ENCODE measurements at places on chromosomes 6 and 20. TPM values are rescaled to one million over a fixed set of nuclear protein-coding genes. Genes with fewer than 3 reads are reported as not detected.
A peak's percentile ranks its signal among the peaks of the same experiment; 100 is the strongest.

DNA sequence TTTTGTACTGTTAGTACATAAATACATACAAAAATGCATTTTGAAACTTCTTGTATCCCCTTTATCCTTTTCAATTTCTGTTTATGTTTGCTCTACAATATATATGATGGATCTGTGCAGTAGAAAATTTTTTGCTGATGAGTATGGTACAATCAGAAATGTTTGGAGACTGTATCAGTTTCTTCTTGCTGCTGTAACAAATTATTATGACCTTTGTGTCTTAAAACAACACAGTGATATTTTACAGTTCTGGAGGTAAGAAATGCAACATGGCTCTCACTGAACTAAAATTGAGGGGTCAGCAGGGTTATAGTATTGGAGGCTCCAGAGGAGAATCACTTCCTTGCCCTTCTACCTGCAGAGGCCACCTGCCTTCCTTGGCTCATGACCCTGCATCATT is 184.4 kb downstream of the EYA2 start:
- ATAC-seq, result no peak

DNA sequence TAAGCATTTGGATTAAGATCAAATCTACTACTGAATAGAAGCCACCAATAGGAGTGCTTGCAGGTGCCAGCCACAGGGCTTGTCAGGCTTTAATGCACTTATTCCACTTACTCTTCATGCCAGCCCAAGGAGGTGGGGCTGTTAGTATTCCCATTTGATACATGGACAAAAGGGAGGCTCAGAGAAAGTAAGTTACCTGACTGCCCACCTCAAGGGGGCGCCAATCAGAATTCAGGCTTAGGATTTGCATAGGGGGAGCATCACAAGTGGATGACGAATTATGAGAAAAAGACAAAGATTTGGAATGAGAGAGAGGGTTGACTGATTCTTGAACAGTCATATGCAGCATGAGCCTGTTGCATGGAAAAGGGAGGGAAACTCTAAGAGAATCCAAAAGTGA is 188.4 kb upstream of the TSHZ2 start:
- ATAC-seq, result no peak

DNA sequence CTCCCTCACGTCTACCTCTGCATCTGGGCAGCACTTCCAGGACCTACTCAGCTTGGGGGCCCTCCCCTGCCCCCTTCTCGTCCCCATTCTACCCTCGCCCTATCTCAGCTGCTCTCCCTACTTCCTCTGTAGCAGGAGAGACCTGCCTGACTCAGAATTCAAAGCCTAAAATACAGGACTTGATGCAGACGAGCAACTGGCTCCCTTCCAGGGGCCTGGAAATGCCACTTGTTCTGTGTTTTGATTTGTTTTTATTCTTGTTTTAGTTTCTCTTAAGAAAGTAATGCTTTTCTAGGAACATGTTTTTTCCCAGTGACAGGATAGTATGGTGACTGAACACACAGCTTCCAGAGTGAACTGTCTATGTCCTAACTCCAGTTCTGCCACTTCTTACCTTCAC is 320.4 kb upstream of the CDH4 start:
- no peak for ATAC-seq

DNA sequence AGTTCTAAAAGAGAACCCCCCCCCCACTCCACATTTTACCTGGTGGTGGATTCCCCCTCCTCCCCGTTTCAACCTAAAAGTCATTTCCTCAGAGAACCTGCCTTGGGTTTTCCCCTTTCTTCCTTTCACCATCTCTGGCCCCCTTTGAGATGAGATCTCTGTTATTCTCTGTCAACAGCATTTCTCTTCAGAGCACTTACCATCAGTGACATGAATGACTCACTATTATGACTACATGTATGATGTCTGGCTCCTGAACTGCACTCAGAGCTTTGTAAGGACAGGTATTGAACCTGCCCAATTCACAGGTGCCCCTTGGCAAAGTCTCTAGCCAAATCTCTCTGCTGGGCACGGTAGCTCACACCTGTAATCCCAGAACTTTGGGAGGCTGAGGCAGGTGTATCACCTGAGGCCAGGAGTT is 61.4 kb upstream of the JARID2 start:
- ATAC-seq, result no peak

- peak; percentile 84 for ATAC-seq
Observed at GRCh38 chr20:32457479-32457986, 99.4 kb downstream of the ASXL1 start.

DNA sequence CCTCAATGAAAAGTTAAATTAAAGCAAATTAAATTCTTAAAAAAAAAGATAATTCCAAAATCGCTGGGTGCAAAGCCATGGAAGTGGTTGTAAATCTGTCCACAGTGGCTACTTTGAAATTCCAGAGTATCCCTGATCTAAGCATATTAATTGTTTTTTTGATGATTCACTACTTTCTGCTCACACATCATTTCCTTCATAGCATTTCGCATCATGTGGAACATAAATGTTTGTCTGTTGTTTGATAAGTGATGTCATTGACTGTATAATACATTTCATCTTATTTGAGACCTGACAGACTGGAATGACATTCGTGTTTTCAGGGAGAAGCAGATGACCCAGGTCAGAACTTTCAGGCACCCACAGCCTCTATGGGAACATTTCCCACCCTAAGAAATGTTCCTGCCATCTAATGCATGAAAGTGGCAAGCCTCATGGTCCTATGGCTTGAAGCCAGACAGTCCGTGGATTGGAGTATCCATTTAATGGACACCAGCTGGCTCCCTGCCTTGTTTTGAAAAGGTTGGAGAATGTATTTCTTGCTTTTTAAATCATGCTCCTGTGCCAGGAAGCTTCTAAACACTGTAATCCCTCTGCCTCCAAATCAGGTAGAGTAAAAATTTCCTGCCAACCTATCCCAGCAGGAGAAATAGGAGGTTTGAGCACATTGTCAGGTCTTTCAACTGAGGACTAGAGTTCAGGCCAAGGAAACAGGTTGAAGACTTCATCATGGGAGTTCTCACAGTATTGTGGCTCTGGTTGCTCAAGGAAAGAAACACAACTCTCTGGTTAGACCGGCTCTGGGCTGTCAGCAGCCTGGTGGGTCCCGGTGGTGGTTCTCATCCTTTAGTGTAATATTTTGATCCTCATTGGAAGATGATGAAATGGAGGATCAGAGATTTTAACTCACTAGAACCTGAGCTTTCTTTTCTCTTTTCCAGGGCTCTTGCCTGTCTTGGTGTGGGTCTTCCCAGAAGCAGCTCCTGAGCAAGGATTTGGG is 157.9 kb downstream of the SLC24A3 start:
- no peak for ATAC-seq

DNA sequence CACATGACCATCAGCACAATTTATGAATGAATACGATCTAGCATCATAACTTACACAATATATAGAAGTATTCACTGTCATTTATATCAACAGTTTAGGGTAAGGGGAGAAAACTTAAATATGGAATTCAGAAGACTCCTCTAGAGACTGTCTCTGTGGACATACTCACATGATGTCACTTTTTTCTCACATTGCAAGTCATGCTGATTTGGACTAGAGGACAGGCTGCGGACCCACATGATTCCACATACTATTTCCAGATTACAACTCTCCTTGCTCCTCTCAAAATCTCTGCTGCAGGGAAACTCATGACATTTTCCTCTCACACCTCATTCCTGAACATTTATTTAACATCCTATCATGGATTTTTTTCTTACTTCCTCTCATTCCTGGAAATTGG is 13.4 kb downstream of the CRISP1 start:
- no peak for ATAC-seq

GRCh38 chr6:79377047-79377446 is 142.6 kb upstream of the HMGN3 start:
- no peak for ATAC-seq

DNA sequence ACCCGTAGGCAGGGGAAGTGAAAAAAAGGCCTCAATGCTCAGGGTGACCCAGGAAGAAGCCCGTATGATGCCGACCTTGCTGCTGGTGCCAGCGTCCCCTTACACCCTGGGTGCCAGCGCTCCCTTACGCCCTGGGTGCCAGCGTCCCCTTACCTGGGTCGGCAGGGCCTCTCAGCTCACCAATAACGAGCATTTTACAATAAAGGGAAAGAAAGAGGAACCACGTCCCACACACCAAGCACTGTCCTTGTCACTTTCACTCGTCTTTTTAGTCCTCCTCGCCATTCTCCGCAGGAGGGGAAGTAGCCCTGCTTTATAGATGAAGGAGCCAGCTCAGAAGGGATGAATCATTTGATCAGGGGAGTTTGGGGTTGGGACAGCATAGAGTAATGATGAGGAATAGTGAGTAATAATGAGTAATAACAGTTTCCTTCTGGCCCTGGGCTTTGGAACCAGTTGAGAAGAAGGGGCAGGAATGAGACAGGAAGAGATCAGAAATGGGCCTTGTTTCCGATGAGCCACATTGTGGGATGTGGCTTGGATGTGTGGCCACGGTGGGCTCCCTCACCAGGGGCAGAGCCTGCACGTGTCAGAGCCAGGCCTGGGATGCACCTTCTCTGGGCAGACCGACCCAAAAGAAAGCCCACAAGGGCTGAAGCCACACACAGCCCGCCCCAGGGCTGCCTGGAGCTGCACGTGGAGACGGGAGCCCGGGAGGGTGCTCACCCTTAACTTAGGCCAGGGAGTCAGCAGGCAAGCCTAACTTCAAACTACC is 75.7 kb downstream of the SYNJ2 start:
- ATAC-seq, result peak; percentile 48

- peak; percentile 45 for ATAC-seq
Observed at GRCh38 chr20:19961293-19961692, 55.9 kb upstream of the NAA20 start.

GRCh38 chr20:40669692-40670091 is 19.3 kb downstream of the MAFB start:
- ATAC-seq, result no peak

DNA sequence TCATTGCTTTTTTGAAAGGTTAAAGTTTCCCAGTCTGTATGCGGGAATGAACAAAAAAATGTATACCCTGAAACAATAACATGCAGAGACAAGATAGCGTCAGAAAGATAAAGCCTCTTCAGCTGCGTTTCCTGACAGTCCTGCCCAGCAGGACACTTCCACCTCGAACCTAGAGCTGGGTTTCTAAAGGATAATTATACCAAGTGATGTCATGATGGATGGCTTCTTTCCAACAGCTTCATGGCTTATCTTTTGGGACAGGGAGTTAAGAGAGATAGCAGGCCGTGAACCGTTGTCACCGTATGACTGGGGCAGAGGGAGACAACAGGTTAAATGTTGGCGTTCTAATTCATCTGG is 267.6 kb upstream of the SGK1 start:
- no peak for ATAC-seq

- no peak for ATAC-seq
Observed at GRCh38 chr6:132520953-132521352, 8.0 kb upstream of the STX7 start.

- ATAC-seq, result no peak
Observed at GRCh38 chr20:8271727-8272126, 139.7 kb downstream of the PLCB1 start.

DNA sequence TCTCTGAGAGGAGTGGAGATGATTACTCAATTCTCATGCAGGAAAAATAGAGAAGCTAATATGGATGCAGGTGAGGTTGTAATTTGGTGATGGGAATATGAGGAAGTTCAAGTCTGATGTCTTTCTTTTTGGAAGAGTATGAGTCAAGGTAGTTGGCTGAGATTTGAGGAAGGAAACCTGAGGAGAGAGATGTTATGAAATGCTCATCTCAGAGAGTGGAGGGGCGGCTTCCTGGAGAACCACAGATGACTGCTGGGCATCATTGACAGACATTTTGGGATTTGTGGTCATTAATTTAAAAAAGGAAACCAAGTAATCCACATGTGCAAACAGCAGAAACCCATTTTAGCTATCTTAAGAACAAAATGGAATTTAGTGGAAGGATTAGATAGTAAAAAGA is 72.5 kb upstream of the UST start:
- ATAC-seq, result no peak

GRCh38 chr6:52423448-52423847 is 3.3 kb downstream of the EFHC1 start:
- ATAC-seq, result no peak

DNA sequence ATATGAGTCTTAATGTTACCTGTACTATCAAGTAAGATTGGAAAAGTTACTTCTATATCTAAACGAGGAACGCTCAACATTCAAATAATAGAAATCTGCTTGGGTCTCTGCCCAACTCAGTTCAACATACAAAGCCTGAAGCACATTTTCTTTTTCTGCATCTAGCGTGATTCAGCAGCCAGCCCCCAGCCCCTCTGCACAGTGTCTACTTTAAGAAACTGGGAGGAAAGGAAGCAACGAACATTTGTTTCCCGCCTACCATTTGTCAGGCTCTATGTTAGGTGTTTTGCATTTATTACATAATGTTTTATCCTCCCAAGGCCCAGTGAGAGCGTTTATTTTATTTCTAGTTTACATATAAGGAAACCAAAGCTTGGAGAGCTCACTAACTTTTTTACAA is 17.3 kb downstream of the PHACTR1 start:
- ATAC-seq, result no peak

DNA sequence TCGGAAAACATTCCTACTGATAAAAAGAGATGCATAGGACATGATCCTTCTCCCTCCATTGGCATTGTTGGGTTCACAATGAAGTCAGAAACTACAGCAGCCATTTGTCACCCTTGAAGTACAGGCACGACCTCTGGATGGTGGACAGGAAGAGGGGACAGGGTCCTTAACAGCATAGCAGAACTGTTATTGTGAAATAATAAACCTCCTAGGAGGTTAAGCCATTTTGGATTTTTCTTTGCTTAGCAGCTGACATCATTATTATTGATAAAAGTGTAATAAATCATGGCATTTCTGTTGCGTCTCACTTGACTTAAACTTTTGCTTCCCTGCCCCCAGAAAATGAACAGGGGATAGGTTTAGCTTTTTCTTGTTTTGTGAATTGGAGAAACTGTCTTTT is 134.3 kb upstream of the SASH1 start:
- ATAC-seq, result no peak

DNA sequence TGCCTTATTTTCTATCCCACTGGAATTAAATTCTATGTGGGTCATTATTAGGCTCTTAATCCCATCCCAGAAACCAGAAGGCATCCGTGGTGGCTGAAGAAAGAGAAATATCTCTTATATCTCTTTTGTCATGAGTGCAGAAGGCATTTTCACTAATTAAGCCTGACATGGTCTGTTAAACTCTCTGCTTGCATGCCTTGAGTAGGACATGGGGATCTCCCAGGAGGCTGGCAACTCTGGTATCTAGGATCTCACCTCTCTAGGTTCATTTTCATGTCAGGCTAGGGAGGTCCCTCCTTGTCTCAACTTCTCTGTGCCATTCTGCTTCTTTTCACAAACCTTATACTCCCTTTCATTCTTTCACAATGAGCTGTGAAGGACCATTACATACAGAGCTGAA is 25.3 kb upstream of the GPR63 start:
- ATAC-seq, result no peak

Gene TCP11
- total RNA-seq, result not detected

Gene PSORS1C1
- total RNA-seq, result 0.66 TPM

Gene DUSP15
- total RNA-seq, result 2.5 TPM

Gene HCRTR2
- total RNA-seq, result 0.42 TPM

Gene RGS17
- 0.19 TPM for total RNA-seq

Gene MYB
- total RNA-seq, result 1.2 TPM

Gene CALHM6
- total RNA-seq, result not detected

Gene CEP57L1
- total RNA-seq, result 19.4 TPM

Gene BMP5
- total RNA-seq, result 1.2 TPM

Gene CD40
- 13.7 TPM for total RNA-seq

Gene LY6G6D
- total RNA-seq, result not detected

Measured in gastroesophageal sphincter (tissue), 4 donors.